ENCODE measurements at places on chromosomes 7 and 10. TPM values are rescaled to one million over a fixed set of nuclear protein-coding genes. Genes with fewer than 3 reads are reported as not detected.
A peak's percentile ranks its signal among the peaks of the same experiment; 100 is the strongest.

DNA sequence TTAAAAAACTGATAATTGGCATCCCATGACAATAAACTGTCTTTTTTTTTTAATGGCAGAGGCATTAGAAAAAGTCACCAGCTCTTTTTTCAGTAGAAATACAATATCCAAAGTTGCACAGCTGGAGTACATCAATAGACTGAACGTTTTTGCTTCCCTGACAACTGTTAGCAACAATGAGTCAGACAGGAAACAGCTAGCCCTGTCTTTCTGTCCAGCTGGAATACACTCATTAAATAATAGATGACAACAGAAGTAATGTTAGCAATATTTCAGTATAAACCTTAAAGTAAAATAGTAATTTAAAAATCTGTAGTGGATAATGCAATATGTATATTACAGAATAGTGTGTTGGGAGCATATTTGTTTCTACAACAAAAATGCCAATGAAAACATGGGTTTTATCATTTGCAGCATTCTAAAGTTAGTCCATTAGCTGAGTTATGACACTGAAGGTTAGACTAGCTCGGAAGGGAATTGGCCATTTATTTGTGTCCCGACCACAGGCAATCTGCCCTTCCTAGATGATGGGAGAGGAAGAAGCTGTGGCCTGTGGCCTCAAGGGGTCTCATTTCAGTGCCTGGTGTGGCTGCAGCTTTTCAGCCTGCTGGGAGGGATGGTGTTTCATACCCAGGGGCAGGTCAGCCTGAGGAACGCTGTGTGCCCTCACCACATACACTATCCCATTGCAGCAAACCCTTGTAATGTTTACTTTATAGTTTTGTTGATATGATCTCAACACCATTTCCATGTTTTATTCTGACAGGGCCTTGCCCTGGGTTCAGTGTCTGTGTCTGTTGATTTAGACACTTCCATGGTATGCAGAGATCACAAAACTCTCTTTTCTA is 173.3 kb downstream of the SLC16A9 start:
- H3K27me3 ChIP-seq, result no peaks in the 10 kb centered on the region
- no peak overlapping the region for H3K4me3 ChIP-seq

GRCh38 chr7:98202367-98203195 is 8.7 kb upstream of the BHLHA15 start:
- peaks cover 33% of the 10 kb centered on the region for H3K36me3 ChIP-seq
- H3K4me1 ChIP-seq, result peaks cover 28% of the 10 kb centered on the region
- H3K27me3 ChIP-seq, result no peaks in the 10 kb centered on the region
- peak; percentile 17 for DNase-seq
- H3K4me3 ChIP-seq, result no peak overlapping the region

- no peak for DNase-seq
- H3K4me3 ChIP-seq, result no peak overlapping the region
- H3K36me3 ChIP-seq, result no peaks in the 10 kb centered on the region
- no peak overlapping the region for H3K27ac ChIP-seq
- no peaks in the 10 kb centered on the region for H3K4me1 ChIP-seq
Measured at GRCh38 chr10:103013416-103013815, 95.3 kb downstream of the CNNM2 start.

- no peaks in the 10 kb centered on the region for H3K4me1 ChIP-seq
- no peak for DNase-seq
- no peak overlapping the region for H3K27ac ChIP-seq
- peaks cover 5% of the 10 kb centered on the region for H3K27me3 ChIP-seq
- no peaks in the 10 kb centered on the region for H3K36me3 ChIP-seq
Measured at GRCh38 chr7:64883113-64883905, 19.8 kb upstream of the ZNF273 start.

GRCh38 chr10:80488539-80489066 is 34.5 kb downstream of the TSPAN14 start:
- H3K27me3 ChIP-seq, result no peaks in the 10 kb centered on the region
- no peak overlapping the region for H3K4me3 ChIP-seq
- DNase-seq, result no peak

- no peak for DNase-seq
- no peak overlapping the region for H3K27ac ChIP-seq
- no peaks in the 10 kb centered on the region for H3K4me1 ChIP-seq
- H3K4me3 ChIP-seq, result no peak overlapping the region
- peaks cover 21% of the 10 kb centered on the region for H3K36me3 ChIP-seq
Measured at GRCh38 chr10:124763267-124763666, 19.1 kb upstream of the FAM53B start.

- H3K4me3 ChIP-seq, result no peak overlapping the region
- H3K27me3 ChIP-seq, result no peaks in the 10 kb centered on the region
- no peak overlapping the region for H3K27ac ChIP-seq
- H3K36me3 ChIP-seq, result no peaks in the 10 kb centered on the region
- no peak for DNase-seq
- H3K4me1 ChIP-seq, result peaks cover 15% of the 10 kb centered on the region
Measured at GRCh38 chr10:88455831-88456230, 127.3 kb downstream of the RNLS start.

DNA sequence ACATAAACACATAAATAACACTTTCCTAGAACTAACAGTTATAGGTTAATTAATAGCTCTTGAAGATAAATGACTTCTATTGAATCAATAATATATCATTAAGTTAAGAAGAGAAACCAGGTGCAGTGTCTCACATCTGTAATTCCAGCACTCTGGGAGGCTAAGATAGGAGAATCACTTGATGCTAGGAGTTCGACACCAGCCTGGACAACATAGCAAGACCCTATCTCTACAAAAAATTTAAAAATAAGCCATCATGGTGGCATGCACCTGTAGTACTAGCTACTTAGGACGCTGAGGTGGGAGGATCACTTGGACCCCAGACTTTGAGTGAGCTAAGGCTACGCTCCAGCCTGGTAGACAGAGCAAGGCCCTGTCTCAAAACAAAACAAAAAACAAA is 38.8 kb downstream of the AKR1D1 start:
- no peaks in the 10 kb centered on the region for H3K27me3 ChIP-seq
- DNase-seq, result no peak
- H3K4me3 ChIP-seq, result no peak overlapping the region
- no peaks in the 10 kb centered on the region for H3K4me1 ChIP-seq

GRCh38 chr7:157584420-157584819 is 247.6 kb downstream of the DNAJB6 start:
- no peak overlapping the region for H3K27ac ChIP-seq
- no peak for DNase-seq
- H3K4me3 ChIP-seq, result no peak overlapping the region
- H3K27me3 ChIP-seq, result peaks cover 34% of the 10 kb centered on the region
- H3K4me1 ChIP-seq, result peaks cover 16% of the 10 kb centered on the region

DNA sequence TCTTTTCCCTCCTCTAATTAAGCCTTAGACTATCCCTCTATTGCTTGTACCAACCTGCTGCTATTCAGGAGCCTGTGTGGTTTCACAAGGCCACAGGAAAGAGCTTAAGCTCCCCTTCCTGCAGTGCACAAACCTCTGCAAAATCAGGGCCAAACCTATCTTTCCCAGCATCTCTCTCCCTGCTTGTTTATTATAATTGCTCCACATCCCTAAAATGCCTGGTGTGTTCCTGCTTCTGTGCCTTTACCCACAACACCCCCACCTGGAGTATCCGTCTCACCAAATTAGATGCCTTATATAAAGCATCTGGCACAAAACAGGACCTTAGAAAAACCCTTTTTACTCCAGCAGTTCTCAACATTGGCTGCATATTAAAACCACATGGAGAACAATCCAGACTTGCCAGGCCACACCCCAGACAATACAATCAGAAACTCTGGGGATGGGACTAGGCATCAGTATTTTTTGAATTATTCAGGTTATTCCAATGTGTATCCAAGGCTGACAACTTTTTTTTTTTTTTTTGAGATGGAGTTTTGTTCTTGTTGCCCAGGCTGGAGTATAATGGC is 16.7 kb downstream of the SEC31B start:
- peaks cover 48% of the 10 kb centered on the region for H3K4me1 ChIP-seq
- peaks cover 34% of the 10 kb centered on the region for H3K36me3 ChIP-seq
- no peak overlapping the region for H3K4me3 ChIP-seq
- H3K27ac ChIP-seq, result no peak overlapping the region
- DNase-seq, result no peak

- no peak for DNase-seq
- no peak overlapping the region for H3K4me3 ChIP-seq
- H3K36me3 ChIP-seq, result no peaks in the 10 kb centered on the region
- H3K27ac ChIP-seq, result no peak overlapping the region
Measured at GRCh38 chr10:95437669-95438068, 123.5 kb downstream of the SORBS1 start.

DNA sequence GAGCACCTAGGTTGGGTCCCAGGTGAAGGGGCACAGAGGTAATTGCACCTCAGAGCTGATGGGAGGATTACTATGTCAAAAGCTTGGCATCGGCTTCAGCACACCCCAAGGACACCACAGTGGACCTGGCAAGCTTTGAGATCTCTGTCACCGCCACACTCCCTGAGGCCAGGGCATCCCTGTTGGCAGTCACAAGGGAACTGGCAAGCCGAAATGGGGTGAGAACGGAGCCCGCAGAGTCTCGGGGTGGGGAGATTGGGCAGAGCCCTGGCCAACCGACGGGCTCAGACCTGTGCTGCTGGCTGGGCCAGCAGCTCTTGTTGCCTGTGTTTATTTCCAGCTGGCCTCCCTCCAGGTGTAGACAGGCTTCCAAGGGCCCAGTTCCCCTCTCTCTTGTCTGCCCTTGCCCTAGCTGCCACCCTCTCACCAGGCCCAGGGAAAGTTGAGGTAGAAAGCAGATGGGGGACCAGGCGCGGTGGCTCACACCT is 2.5 kb downstream of the HSPB1 start:
- H3K4me1 ChIP-seq, result peaks cover 74% of the 10 kb centered on the region
- peaks cover 9% of the 10 kb centered on the region for H3K27me3 ChIP-seq
- peak overlapping the region; percentile 83 for H3K27ac ChIP-seq

DNA sequence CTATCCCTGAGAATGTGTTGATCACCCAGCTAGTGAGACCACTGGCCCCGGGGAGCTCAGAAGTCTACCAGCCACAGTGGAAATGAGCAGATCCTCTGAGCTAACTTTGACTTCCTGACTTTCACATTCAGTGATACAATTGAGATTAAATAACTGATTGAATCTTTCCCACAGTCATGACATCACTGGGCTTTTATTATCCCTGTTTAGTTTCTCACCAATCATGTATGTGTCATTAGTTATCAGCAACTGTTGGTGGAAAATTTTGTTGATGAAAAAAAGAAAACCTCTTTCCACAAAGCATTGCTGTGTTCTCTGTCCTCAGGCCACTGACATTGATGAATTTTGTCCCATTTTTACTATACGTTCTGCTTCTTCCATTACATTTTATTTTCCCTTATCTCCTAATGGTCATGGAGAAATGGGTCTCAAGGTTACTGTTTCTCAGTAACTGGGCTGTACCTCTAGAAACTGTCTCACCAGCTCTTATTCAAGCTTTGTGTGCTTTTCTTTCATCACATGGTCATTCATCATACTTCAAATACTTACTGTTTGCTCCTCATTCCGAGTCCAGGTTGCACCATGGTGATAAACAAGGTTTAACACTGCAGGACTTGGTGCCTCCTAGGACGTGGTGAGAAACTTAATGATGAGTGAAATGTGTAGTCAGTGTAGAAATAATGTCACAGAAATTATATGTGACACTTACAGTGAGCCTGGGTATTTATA is 304.7 kb downstream of the CDK14 start:
- no peak for DNase-seq
- no peaks in the 10 kb centered on the region for H3K27me3 ChIP-seq
- H3K27ac ChIP-seq, result no peak overlapping the region
- no peaks in the 10 kb centered on the region for H3K4me1 ChIP-seq

GRCh38 chr7:37084303-37084702 is 360.0 kb upstream of the AOAH start:
- H3K4me3 ChIP-seq, result no peak overlapping the region
- H3K27me3 ChIP-seq, result no peaks in the 10 kb centered on the region
- no peaks in the 10 kb centered on the region for H3K4me1 ChIP-seq
- no peak overlapping the region for H3K27ac ChIP-seq
- no peaks in the 10 kb centered on the region for H3K36me3 ChIP-seq

DNA sequence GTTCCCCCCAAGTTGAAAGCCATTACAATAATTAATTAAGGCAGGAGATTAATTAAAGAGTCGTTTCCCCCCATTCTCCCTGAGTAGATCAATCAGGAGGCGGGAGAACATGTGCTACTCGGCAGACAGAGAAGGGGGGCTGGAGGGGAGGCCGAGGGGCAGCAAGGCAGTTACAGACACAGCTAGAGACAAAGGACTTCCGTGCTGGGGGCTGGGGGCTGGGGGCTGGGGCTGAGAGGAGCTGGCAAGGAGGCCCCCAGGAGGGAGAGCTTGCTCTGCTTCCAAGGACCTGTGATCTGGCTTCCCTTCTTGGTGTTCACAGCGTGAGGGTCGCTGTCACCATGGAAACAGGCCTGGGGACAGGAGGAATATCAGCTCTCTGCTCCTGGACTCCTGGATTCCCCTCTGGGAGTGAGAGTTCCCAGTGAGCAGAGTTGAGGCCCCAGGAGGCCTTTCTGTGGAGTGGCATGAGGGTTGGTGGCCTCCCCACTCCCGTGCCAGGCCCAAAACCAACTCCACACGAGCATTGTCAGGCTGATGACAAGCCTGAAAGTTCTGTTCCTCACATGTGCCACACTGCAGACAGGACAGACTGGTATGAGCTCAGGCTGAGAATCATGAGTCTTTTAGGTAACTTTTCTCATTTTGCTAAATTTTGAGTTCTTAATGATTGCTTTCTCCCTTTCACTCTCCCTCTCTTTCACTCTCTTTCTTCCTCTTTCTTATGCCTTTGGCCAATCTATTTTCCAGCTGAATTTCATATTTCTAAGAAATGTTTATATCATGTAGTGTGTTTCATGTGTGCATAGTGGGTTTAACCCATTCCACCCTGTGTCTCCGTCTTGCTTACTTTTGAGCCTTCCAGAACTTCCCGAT is 16.4 kb downstream of the FAM241B start:
- H3K4me3 ChIP-seq, result no peak overlapping the region
- H3K27me3 ChIP-seq, result peaks cover 15% of the 10 kb centered on the region
- no peak overlapping the region for H3K27ac ChIP-seq
- DNase-seq, result no peak

The FAM131B gene
- 0.47 TPM for total RNA-seq

The EN2 gene
- under 0.01 TPM for total RNA-seq

The TFEC gene
- 9.1 TPM for total RNA-seq

The HSPA12A gene
- 1.7 TPM for total RNA-seq

The MARVELD1 gene
- total RNA-seq, result 3.7 TPM

The MUC12 gene
- 0.57 TPM for total RNA-seq

The C10orf90 gene
- 0.38 TPM for total RNA-seq

The ADAM22 gene
- total RNA-seq, result 4.3 TPM

The EPO gene
- total RNA-seq, result 0.09 TPM

The ADAM8 gene
- 8.3 TPM for total RNA-seq

The INMT gene
- total RNA-seq, result 0.94 TPM
